Caco-2 (cell line): ENCODE measurements at places on chromosomes 4 and X.

DNA sequence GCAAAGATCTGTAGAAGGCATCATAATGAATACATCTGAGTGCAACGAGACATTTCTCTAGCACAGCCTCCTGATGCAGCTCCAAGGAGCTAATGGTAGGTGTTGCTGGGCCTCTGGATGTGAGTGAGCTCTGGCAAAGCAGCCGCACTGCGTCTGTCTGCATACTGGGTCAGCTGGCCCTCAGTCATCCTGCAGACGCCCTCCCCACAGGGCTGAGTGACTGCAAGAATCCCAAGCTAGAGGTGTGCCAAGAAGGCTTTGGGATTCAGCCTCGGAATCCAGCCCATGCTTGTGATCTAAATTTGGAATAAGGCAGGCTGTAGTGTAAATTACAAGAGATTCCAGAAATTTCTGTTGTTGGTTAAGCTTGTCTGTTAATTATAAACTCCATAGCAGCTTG, 18.5 kb downstream of the HERC3 start:
- no peak for DNase-seq
- no peaks in the 10 kb centered on the region for H3K27me3 ChIP-seq
- H3K4me3 ChIP-seq = no peak overlapping the region
- no peak overlapping the region for H3K27ac ChIP-seq

DNA sequence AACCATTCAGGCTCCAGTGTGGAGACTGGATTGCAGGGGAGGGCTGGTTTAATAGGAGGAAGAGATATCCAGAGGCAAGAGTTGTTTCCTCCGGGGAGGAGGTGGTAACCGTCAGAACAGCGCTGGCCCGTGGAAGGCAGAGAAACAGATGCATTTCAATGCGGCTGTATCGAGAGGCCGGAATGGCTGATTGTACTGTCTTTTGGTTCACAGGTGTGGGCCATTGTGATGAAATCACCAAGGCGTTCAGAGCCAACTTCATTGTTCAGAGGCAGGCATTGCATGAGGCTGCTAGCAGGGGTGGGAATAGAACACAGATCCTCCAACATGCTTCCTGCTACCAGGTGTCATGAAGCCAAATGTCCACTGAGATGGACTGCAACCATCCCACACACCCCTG, 53.0 kb downstream of the SHOX start:
- no peaks in the 10 kb centered on the region for H3K27me3 ChIP-seq
- H3K4me3 ChIP-seq = no peak overlapping the region
- no peak overlapping the region for H3K27ac ChIP-seq
- DNase-seq = no peak
- H3K36me3 ChIP-seq = no peaks in the 10 kb centered on the region

- H3K36me3 ChIP-seq = no peaks in the 10 kb centered on the region; the same call in 1 of the 2 replicates
- no peak overlapping the region for H3K4me3 ChIP-seq
- no peak overlapping the region for H3K27ac ChIP-seq
- H3K4me1 ChIP-seq = no peaks in the 10 kb centered on the region
- no peak for DNase-seq
These were observed 14.0 kb downstream of the OCIAD1 start for GRCh38 chr4:48844843-48845242.

DNA sequence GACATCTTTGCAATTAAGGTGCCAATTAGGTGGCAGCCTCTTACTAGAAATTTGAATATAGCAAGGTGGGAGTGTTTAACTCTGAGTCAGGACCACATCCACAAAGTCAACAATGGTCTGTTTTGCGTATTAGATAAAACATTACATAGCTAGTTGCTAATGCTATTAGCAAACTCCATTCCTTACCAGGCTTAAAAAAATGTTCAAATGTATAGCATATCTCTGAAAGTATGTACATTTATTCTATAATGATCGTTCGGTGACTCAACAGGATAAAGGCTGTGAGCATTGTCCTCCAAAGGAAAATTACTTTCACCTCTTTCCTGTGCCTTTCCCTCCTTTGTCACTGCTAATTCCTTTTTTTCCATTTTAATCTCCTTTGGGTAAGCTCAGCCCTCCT, 74.5 kb downstream of the SYTL5 start:
- no peak for DNase-seq
- no peaks in the 10 kb centered on the region for H3K4me1 ChIP-seq
- H3K36me3 ChIP-seq = no peaks in the 10 kb centered on the region
- H3K4me3 ChIP-seq = no peak overlapping the region

DNA sequence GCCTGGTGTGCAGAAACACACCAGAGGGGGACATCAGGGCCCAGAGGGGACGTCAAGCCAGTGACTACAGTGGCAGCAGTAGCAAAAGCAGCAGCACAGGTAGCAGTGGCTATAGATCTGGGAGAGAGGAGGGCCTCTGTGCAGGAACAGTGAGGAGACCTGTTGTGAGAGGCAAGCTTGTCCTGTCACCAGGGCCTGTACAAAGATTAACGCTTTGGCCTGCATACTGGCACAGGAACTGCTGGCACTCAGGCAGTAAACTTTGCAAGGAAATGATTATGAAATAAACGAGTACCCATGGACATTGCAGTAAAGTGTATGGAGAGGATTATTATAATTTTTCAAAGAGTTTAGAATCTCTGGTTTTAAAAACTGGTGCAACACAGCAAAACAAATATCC, 5.5 kb upstream of the PHF8 start:
- no peaks in the 10 kb centered on the region for H3K27me3 ChIP-seq
- H3K4me3 ChIP-seq = no peak overlapping the region
- H3K27ac ChIP-seq = no peak overlapping the region
- H3K4me1 ChIP-seq = 0 out of 2 replicates have a peak, but pooled peaks cover 5% of the 10 kb centered on the region
- DNase-seq = no peak
